ENCODE measurements at places on chromosomes 1 and 21. TPM values are rescaled to one million over a fixed set of nuclear protein-coding genes. Genes with fewer than 3 reads are reported as not detected.

Gene SLC44A3
- total RNA-seq = 1.4 TPM

Gene AGBL4
- not detected for total RNA-seq

Gene C1orf210
- total RNA-seq = not detected

Gene CNIH3
- 0.55 TPM for total RNA-seq

Gene RPE65
- total RNA-seq = not detected

Gene RGS7
- not detected for total RNA-seq

Gene TTC22
- total RNA-seq = not detected

Gene BSDC1
- 18.0 TPM for total RNA-seq

Gene FMO2
- not detected for total RNA-seq

Gene CR1L
- not detected for total RNA-seq

Gene MEX3A
- 2.3 TPM for total RNA-seq

Gene ARHGEF10L
- total RNA-seq = 8.0 TPM

Gene GBP3
- total RNA-seq = 0.77 TPM

Gene INAVA
- total RNA-seq = 43.6 TPM

Gene RER1
- 128 TPM for total RNA-seq

Gene RGS5
- total RNA-seq = 0.51 TPM

Gene ELAPOR1
- total RNA-seq = 0.44 TPM

Gene AVPR1B
- total RNA-seq = not detected

Gene ERVH48-1
- not detected for total RNA-seq

Gene HUNK
- 1.4 TPM for total RNA-seq

Gene KAZN
- total RNA-seq = 3.4 TPM

Gene TCP10L
- 1.1 TPM for total RNA-seq

Gene PRAMEF12
- not detected for total RNA-seq

Gene CD5L
- total RNA-seq = not detected

Gene FAM151A
- 0.14 TPM for total RNA-seq

Gene NEGR1
- total RNA-seq = not detected

Gene HTR6
- total RNA-seq = 0.07 TPM

Gene PRAMEF14
- not detected for total RNA-seq

Gene CORT
- total RNA-seq = 0.19 TPM

Gene CDA
- 32.0 TPM for total RNA-seq

Gene TCEA3
- total RNA-seq = 0.55 TPM

Gene ACTN2
- not detected for total RNA-seq

Gene EFHD2
- 295 TPM for total RNA-seq

Gene CFAP141
- not detected for total RNA-seq

Gene SPATA6
- 1.7 TPM for total RNA-seq

Gene MYBPH
- total RNA-seq = not detected

Gene SPRR3
- total RNA-seq = not detected

Gene TCHHL1
- total RNA-seq = not detected

Gene S100A3
- 104 TPM for total RNA-seq

Gene NAXE
- total RNA-seq = 165 TPM

Gene MYOG
- not detected for total RNA-seq

Gene PLA2G2F
- total RNA-seq = not detected

Gene OR2L2
- total RNA-seq = not detected

Gene TMEM200B
- 0.18 TPM for total RNA-seq

Gene CD1E
- total RNA-seq = not detected

Gene C1orf185
- not detected for total RNA-seq

Data from A549 treated with GW870086 at 1 μM for 4 hours (cell line).